Esophagus muscularis mucosa (tissue), 4 donors: ENCODE measurements at places on chromosomes 4 and X. TPM values are rescaled to one million over a fixed set of nuclear protein-coding genes. Genes with fewer than 3 reads are reported as not detected.

GRCh38 chr4:156662921-156663320 is 308.7 kb downstream of the PDGFC start:
- no peak for DNase-seq

DNA sequence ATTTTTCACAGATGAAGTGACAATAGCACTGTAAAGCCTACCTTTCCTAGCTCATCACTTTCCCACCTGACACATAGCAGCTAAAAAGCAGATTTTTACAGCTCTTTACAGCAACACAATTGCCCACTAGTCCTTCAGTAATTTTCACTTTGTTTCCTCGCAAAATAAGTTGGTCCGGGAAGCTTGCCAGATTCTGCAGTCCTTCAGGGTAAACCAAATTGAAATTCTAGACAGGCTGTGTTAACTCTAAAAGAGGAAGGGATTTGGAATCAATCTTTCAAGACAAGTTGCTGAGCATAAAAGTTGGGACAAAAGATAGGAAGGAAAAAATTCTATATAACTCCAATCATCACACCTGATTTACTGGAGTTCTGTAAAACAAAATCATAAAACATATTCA is 8.7 kb downstream of the C1QTNF7 start:
- DNase-seq = peak; percentile 74

DNA sequence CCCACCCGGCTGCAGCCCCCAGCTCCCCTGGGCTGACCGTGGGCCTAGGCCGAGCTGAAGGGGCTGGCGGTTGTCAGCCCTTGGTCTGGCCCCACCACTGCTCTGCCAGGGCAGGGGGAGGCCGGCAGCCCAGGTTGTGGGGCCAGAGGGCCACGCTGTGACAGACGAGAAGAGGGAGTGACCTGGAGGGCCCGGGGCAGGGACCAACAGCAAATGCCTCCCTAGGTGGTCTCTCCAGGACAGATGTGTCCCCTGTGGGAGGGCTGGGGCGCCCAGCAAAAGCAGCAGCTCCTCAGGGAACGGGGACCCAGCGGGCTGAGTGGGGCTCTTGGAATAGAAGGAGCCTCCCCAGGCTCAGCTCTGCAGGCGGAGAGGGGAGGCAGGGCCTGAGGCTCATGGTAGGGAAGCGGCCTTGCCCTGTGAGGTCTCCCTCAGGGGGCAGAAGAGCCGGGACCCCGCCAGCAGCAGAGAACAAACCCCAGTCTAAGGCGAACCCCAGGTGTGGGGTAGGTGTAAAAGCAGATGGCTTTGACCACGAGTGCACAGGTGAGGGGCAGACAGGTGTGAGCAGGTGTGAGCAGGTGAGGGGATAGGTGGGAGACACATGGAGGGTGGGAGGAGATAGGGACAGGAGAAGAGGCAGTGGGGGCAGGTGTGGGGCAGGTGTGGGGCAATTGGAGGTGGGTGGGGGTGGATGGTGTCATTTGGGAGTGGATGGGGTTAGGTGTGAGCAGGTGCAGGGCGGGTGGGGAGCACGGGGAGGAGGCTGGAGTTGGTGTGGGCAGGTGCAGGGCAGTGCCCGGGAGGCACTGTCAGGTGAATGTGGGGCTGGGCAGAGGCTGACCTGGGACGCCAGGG is 34.1 kb upstream of the SPON2 start:
- no peak for DNase-seq

GRCh38 chr4:98046665-98047064 is 96.6 kb downstream of the STPG2 start:
- DNase-seq = no peak

DNA sequence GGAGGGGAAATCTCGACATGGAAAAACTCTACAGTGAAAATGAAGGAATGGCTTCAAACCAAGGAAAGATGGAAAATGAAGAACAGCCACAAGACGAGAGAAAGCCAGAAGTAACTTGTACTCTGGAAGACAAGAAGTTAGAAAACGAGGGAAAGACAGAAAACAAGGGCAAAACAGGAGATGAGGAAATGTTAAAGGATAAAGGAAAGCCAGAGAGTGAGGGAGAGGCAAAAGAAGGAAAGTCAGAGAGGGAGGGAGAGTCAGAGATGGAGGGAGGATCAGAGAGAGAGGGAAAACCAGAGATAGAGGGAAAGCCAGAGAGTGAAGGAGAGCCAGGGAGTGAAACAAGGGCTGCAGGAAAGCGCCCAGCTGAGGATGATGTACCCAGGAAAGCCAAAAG is 1.3 kb downstream of the TCEAL4 start:
- DNase-seq = no peak

DNA sequence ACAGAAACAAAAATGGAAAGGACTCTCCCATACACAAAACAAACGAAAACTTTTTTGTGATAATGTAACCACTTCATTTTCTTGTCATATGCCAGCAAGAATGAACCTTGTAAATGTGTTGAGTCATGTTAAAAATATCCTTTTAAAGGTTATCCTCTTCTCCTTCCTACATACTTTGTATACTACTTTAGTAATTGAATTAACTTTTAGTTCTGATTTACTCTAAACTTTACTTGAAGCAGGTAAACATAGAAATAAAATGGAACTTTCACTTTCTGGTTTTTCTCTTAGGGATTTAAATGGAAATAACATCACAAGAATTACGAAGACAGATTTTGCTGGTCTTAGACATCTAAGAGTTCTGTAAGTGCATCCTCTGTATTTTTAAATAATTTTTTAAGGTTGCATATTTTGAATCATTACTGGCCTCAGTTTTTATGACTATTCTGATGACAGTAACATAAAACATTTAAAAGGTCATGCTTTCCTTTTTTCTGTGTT is 4.7 kb downstream of the SLIT2 start:
- no peak for DNase-seq

DNA sequence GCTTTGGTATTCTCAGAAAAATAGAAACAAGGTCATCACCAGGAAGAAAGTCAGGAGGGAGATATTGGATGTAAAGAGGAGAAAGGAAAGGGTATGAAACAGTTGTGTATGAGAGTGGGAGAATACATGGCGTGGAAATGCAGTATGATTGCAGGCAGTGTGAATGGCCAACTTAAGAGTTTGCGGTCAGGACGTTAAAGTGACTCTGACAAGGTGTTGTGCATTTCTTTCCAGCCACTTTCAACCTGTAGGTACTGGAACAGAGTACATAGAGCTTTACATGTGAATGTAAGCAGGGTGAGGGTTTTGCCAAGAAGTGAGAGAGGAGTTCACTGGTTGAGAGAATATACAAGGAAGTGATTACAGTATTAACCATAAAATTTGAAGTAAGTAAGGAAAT is 15.7 kb downstream of the ATP10D start:
- no peak for DNase-seq

NOX1 gene
- total RNA-seq = not detected

PCDH19 gene
- total RNA-seq = 3.0 TPM
